ENCODE measurements at places on chromosomes 12 and 14.

- DNase-seq = no peak
- no peak overlapping the region for H3K27ac ChIP-seq
- H3K36me3 ChIP-seq = no peaks in the 10 kb centered on the region
These were observed 224.5 kb upstream of the FOXG1 start for GRCh38 chr14:28542040-28542439.

GRCh38 chr12:53515291-53515680, 8.0 kb upstream of the NPFF start:
- H3K27ac ChIP-seq = no peak overlapping the region
- DNase-seq = no peak
- no peak overlapping the region for H3K4me3 ChIP-seq
- H3K36me3 ChIP-seq = peaks cover 2% of the 10 kb centered on the region
- H3K27me3 ChIP-seq = no peaks in the 10 kb centered on the region

GRCh38 chr14:34678306-34678705, 36.1 kb downstream of the CFL2 start:
- H3K27me3 ChIP-seq = no peaks in the 10 kb centered on the region
- no peak overlapping the region for H3K27ac ChIP-seq
- H3K4me3 ChIP-seq = no peak overlapping the region
- no peaks in the 10 kb centered on the region for H3K36me3 ChIP-seq

DNA sequence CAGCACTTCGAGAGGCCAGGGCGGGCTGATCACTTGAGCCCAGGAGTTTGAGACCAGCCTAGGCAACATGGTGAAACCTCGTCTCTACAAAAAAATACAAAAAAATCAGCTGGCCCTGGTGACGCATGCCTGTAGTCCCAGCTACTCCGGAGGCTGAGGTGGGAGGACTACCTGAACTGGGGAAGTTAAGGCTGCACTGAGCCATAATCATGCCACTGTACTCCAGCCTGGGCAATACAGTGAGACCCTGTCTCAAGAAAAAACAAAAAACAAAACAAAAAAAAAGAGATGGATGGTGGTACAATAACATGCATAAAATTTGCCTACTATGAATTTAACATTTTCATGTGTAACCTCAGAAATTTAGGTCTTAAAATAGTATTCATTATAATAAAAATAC, 2.2 kb downstream of the THAP2 start:
- peaks cover 37% of the 10 kb centered on the region for H3K36me3 ChIP-seq
- peak overlapping the region; percentile 23 for H3K4me3 ChIP-seq
- no peak for DNase-seq
- H3K27me3 ChIP-seq = no peaks in the 10 kb centered on the region
- H3K27ac ChIP-seq = peak overlapping the region; percentile 99

- H3K36me3 ChIP-seq = no peaks in the 10 kb centered on the region
- no peaks in the 10 kb centered on the region for H3K27me3 ChIP-seq
- no peak overlapping the region for H3K4me3 ChIP-seq
These were observed 157.4 kb downstream of the DACT1 start for GRCh38 chr14:58794993-58795762.

- H3K27ac ChIP-seq = no peak overlapping the region
- no peaks in the 10 kb centered on the region for H3K36me3 ChIP-seq
- H3K4me1 ChIP-seq = no peaks in the 10 kb centered on the region
These were observed 405.3 kb downstream of the MED13L start for GRCh38 chr12:115872212-115872611.

- H3K4me1 ChIP-seq = peaks cover 7% of the 10 kb centered on the region
- no peak overlapping the region for H3K27ac ChIP-seq
- H3K36me3 ChIP-seq = no peaks in the 10 kb centered on the region
These were observed 16.6 kb upstream of the ACTN1 start for GRCh38 chr14:68995731-68996130.

- H3K27ac ChIP-seq = no peak overlapping the region
- H3K36me3 ChIP-seq = no peaks in the 10 kb centered on the region
- peaks cover 10% of the 10 kb centered on the region for H3K27me3 ChIP-seq
- no peak overlapping the region for H3K4me3 ChIP-seq
- DNase-seq = no peak
- peaks cover 5% of the 10 kb centered on the region for H3K4me1 ChIP-seq
These were observed 61.7 kb downstream of the PPP1R36 start for GRCh38 chr14:64611358-64612020.

DNA sequence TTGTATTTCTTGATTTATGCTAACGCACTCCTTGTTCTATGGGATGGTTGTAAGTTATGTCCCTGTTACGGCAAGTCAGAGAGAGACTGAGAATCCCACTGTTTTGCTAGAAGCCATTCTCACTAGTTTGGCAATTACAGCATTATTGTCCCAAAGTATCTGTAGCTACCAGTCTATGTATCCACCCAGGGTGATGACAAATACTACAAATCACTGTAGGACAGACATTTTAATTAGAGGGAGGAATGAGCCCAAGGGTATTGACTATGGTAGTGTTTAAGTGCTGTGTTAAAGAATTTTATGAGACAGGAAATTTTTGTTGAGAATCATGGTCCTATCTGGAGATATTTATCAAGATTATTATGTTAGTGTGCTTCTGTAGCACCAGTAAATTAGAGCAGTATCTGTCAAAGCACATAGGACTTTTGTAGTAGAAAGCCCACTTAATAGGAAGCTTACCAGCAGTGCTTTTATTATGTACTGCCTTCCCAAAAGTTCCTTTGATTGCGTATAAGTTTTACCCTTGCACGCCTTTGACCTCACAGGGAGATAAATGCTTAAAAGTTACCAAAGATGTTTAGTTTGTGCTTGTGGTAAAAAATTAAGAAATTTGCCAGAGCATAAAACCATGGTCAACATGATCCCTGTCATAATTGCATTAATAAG, 10.7 kb downstream of the PRKCH start:
- peak overlapping the region; percentile 98 for H3K27ac ChIP-seq
- peak overlapping the region; percentile 75 for H3K4me3 ChIP-seq
- no peaks in the 10 kb centered on the region for H3K27me3 ChIP-seq
- H3K4me1 ChIP-seq = peaks cover 81% of the 10 kb centered on the region
- H3K36me3 ChIP-seq = peaks cover 50% of the 10 kb centered on the region

DNA sequence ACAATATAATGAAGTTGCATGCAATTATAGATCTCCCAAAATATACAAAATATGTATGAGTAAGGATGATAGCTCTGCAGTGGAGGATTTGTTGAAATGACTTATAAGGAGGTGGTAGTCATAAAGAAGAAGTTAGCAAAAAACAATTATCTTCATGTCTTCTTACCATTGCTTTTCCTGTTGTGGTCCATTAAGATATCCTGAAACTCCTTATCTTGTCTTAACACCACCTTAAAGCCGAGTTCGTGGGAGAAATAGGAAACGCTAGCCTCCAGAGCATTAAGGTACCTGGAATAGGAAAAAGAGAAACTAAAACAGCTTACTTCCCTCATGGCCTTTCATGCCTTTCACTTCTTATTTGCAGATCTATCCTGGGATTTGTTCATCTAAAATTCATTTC, 15.2 kb downstream of the GUCY2C start:
- DNase-seq = no peak
- H3K4me1 ChIP-seq = peaks cover 9% of the 10 kb centered on the region
- H3K4me3 ChIP-seq = no peak overlapping the region

DNA sequence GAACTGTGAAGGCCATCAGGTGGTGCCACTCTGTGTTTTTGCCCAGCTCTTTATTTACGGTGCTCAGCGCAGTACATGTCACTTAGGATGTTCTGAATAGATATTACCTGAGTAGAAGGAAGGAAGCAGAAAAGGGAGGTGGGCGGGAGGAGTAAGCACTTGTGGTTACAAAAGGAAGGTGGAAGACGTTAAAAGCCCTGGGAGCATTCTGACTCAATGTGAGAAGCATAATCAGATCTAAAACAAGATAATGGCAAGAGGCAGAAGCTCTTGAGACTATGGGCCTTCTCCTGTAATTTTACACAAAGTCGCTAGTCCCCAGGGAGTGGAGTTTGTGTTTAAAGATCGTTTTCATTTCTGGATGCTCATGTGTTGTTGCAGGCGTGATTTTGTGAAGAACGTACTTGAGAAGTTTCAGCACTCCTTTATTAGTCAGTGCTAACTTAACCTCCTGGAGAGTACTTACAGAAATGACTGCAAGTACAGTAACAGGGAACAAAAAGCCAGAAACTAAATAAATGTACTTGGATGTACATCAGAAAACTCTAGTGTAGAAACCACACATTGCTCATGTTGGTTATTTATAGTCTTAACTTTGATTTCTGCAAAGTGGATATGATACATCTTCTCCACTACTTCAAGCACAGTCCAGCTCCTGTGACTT, 1523.5 kb downstream of the AACS start:
- no peak overlapping the region for H3K4me3 ChIP-seq
- no peaks in the 10 kb centered on the region for H3K27me3 ChIP-seq
- no peak for DNase-seq

GRCh38 chr12:93621986-93622385, 49.5 kb downstream of the SOCS2 start:
- H3K27me3 ChIP-seq = peaks cover 4% of the 10 kb centered on the region
- H3K4me1 ChIP-seq = peaks cover 3% of the 10 kb centered on the region
- DNase-seq = no peak
- H3K4me3 ChIP-seq = no peak overlapping the region

- no peaks in the 10 kb centered on the region for H3K36me3 ChIP-seq
- no peak overlapping the region for H3K27ac ChIP-seq
- DNase-seq = no peak
- H3K4me3 ChIP-seq = no peak overlapping the region
These were observed 335.7 kb downstream of the FOXG1 start for GRCh38 chr14:29102266-29102665.

DNA sequence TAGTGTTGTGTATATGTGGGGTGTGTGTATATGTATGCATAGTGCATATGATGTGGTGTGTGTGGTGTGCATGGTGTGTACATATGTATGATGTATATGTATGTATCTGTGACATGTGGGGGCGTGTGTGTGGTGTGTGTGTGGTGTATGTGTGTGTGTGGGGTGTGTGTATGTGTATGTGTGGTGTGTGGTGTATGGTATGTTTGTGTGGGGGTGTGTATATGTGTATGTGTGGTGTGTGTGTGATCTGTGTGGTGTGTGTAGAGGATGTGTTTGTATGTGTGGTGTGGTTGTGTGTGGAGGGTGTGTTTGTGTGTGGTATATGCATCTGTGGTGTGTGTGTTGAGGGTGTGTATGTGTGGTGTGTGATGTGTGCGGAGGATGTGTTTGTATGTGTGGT, 61.6 kb downstream of the CLMN start:
- peaks cover 13% of the 10 kb centered on the region for H3K4me1 ChIP-seq
- no peaks in the 10 kb centered on the region for H3K27me3 ChIP-seq
- no peak for DNase-seq
- H3K27ac ChIP-seq = no peak overlapping the region
- H3K4me3 ChIP-seq = no peak overlapping the region

GRCh38 chr12:100458191-100458590, 15.5 kb upstream of the NR1H4 start:
- H3K27ac ChIP-seq = no peak overlapping the region
- no peaks in the 10 kb centered on the region for H3K36me3 ChIP-seq
- H3K4me3 ChIP-seq = no peak overlapping the region
- peaks cover 7% of the 10 kb centered on the region for H3K27me3 ChIP-seq

DNA sequence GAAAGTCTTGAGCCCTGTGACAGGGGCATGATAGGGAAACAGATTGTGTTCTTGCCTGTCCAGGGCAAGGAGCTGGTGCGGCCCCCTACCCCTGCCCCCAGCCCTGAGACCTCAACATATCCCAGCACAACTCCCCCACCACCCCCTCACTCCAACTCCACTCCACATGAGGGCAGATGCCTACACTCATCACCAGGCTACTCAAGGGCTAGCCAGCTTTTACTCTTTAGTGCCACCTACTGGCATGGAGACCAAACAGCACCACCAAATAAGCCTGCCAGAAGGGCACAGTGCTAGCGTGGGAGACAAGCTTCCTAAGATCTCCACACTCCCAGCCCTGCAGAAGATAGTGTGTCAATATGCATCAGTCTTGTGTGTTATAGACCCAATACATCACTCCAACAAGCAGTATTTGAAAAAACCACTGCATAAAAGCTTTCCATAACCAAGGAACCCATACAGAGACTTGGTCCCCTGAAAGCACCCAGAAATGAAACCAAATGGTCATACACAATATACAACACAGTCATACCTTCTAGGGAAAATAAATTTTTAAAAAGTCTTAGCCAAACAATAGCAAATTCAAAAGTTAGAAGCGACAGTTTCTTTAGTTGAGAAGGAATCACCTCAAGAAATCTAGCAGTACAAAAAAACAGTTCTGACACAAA, 154.4 kb downstream of the KCNK10 start:
- no peak overlapping the region for H3K27ac ChIP-seq
- peaks cover 19% of the 10 kb centered on the region for H3K4me1 ChIP-seq
- no peaks in the 10 kb centered on the region for H3K36me3 ChIP-seq
- H3K27me3 ChIP-seq = peaks cover 9% of the 10 kb centered on the region
- no peak overlapping the region for H3K4me3 ChIP-seq

- H3K4me3 ChIP-seq = peak overlapping the region; percentile 59
- no peaks in the 10 kb centered on the region for H3K27me3 ChIP-seq
- H3K27ac ChIP-seq = peak overlapping the region; percentile 76
- peaks cover 53% of the 10 kb centered on the region for H3K4me1 ChIP-seq
- DNase-seq = peak; percentile 44
- peaks cover 42% of the 10 kb centered on the region for H3K36me3 ChIP-seq
These were observed 8.8 kb downstream of the TNFRSF1A start for GRCh38 chr12:6333029-6333428.

DNA sequence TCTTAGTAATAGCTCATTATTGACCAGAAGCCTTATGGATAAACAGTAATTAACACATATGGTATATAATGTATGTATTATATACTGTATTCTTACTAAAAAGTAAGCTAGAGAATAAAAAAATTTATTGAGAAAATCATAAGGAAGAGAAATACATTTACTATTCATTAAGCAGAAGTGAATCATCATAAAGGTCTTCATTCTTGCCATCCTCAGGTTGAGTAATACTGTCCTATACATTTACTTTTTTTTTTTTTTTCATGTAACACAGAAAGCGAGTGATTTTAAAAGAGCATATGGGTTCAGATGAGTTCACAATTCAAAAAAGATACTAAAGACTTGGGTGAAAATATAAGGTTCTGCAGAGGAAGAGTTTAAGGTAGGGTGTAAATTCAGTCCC, 152.5 kb downstream of the TGFB3 start:
- H3K36me3 ChIP-seq = peaks cover 9% of the 10 kb centered on the region
- peaks cover 12% of the 10 kb centered on the region for H3K4me1 ChIP-seq
- H3K4me3 ChIP-seq = no peak overlapping the region

- H3K4me1 ChIP-seq = no peaks in the 10 kb centered on the region
- H3K4me3 ChIP-seq = no peak overlapping the region
- no peak for DNase-seq
- no peak overlapping the region for H3K27ac ChIP-seq
- peaks cover 6% of the 10 kb centered on the region for H3K27me3 ChIP-seq
- H3K36me3 ChIP-seq = no peaks in the 10 kb centered on the region
These were observed 156.9 kb downstream of the SRGAP1 start for GRCh38 chr12:64001439-64001838.

Data from activated naive CD8-positive, alpha-beta T cell treated with anti-CD3 and anti-CD28 coated beads for 36 hours (primary cell).